ENCODE measurements at places on chromosomes 4 and X.

- DNase-seq, result no peak
Measured at GRCh38 chr4:78214078-78214477, 157.0 kb downstream of the FRAS1 start.

DNA sequence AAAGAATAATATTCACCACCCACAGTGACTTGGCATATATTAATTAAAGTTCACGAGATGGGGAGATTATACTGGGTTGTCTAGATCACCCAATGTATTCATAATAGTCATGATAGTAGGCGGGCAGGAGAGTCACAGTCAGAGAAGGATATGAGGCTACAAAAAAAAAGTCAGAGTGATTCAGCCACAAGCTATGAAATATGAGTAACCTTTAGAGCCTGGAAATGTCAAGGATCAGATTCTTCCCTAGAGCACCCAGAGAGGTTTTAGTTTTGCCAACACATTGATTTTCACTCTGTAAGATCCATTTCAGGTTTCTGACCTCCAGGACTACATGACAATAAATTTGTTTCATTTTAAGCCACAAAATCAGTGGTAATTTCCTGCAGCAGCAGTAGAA lies 501.9 kb downstream of the GABRG1 start:
- DNase-seq, result no peak

- DNase-seq, result no peak
Measured at GRCh38 chr4:60992037-60992436, 208.1 kb upstream of the ADGRL3 start.

DNA sequence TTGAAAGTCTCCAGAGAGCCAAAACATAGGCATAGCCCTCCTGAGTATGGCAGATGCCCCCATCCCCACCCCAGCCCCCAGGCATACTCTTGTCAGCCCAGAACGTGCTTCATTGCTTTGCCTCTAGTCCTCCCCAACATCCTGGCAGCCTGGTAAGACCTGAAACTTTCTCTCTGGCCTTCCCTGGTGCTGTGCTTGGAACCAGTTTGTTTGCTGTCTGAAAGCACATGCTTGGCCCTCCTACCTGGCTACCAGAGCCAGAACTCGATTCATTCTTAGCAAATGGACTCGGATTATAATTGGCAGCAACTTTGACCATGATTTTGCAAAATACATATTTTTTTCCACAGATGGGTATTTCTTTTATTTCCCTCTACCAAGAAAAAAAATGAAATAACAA lies 248.1 kb downstream of the USP46 start:
- DNase-seq, result no peak

DNA sequence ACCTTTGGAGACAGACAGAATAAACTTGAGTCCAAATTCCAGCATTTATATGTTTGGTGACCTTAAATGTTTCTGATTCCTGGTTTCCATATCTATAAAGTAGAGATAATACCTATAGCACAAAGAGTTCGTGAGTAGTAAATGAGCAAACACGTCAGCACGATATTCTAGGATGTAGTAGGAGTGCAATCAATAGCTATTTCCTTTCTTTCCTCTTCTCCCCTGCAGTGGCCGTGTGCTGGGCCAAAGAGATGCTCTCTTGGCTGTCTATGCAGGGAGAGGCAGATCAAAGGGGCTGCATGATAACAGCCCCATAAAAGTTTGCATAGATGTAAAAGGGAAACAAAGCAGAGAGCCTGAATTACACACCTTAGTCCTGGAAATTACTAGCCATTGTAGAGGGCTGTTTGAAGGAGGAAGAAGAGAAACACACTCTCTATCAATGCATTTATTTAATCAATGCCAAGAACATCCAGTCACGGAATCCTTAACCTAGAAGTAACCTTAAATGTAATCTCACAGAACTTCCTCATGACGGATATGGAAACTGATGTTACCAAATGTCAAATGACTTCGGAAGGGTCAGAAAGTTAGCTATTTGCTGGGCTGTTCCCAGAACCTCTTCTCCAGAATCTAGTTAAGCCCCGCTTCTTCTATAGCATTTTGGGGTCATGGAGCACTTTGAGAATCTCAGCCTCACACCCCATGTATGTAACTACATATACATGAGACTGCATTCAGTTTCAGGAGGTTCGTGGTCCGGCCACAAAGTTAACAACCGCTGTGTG lies 35.5 kb upstream of the PLAC8 start:
- no peak for DNase-seq

GRCh38 chr4:6710282-6710681 lies 617 bp upstream of the MRFAP1L1 start:
- no peak for DNase-seq

DNA sequence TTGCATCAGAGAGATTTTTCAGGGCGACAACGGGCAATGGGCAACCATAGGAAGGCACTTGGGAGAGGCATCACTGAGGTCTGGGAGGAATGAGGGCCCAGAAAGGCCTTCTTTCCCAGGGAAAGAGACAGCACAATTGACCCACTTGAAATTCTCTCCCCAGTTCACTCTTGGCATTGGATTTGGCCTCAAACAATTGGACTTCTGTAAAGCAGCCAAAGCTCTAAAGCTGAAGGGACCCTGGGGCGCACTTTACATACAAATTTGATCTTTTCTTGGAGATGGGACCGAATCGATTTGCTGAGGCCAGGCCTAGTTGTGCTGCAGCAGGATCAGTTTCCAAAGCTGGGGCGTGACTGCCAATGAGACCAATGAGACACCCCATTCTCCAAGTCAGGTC lies 3.2 kb downstream of the ARHGAP36 start:
- no peak for DNase-seq

GRCh38 chr4:72945719-72946336 lies 123.7 kb downstream of the COX18 start:
- DNase-seq, result no peak

DNA sequence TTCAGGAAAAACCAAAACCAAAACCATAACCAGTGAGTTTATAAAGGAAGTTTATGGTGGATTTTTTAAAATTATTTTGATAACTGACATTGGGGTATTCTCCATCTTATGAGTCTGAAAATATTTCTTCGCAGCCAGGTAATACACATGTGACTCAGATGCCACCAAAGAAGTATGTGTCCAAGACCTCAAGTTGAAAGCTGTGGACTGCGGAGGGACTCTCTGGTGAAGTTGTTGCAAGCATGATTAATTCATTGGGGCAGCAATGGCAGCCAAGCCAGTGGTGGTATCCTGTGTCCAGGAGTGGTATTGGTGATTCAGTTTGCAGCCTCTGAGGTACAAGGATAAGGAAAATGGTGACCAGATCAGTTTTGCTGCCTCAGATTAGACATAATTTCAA lies 14.0 kb upstream of the ADH5 start:
- DNase-seq, result no peak

- DNase-seq, result no peak
Measured at GRCh38 chrX:11113731-11114130, 2.6 kb downstream of the HCCS start.

GRCh38 chrX:40484408-40485091 lies 96.2 kb upstream of the ATP6AP2 start:
- DNase-seq, result no peak

DNA sequence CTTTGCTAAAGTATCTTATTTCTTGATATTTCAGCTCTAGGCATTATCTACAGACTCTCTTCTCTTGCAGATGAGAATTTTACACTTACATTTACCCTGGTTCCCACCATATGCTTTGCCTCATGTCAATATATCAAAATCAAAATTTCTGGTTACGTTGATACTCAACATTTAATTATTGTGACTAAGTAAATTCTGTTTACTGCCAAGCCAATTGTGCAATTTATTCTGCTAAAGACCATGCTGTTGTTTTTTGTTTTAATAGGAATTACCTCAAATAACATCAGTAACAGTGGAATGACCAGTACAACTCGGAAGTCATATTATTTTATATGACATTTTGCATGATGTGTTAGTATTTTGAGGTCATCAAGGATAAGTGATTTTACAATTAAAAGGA lies 125.5 kb downstream of the IL15 start:
- DNase-seq, result no peak

- DNase-seq, result no peak
Measured at GRCh38 chr4:77959566-77960338, 97.1 kb downstream of the MRPL1 start.

DNA sequence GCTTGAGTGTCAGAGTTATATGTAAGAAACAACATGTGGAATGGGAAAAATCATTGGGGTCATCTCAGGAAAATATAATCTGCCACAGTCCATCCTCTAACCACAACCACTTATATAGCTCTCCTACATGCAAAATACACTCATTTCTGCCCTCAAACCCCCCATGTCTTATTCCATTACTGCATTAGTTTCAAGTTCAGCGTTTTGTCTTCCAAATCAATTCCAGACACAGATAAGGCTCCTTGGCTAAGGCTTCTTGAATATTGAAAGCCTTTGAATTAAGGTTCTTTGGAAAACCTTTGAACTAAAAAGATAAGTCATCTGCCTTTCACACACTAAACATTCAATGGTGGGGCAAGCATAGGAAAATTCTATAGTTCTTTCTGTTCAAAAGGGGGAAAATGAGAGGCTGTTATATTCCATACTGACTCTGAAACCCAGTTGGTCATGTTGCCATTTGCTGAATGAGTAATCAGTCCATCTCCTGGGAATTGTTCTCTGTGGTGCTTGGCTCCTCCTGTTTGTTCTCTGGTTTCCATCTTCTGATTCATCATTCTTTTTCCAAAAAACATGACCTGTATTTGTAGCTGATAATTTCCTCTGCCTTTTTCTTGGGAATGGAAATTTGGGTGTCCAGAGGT lies 218.7 kb downstream of the BMPR1B start:
- DNase-seq, result no peak

Data from upper lobe of right lung (tissue), 1 donor.